Cerebellar nuclear complex (tissue), 1 donor: ENCODE measurements at places on chromosomes 1 and 21.

DNA sequence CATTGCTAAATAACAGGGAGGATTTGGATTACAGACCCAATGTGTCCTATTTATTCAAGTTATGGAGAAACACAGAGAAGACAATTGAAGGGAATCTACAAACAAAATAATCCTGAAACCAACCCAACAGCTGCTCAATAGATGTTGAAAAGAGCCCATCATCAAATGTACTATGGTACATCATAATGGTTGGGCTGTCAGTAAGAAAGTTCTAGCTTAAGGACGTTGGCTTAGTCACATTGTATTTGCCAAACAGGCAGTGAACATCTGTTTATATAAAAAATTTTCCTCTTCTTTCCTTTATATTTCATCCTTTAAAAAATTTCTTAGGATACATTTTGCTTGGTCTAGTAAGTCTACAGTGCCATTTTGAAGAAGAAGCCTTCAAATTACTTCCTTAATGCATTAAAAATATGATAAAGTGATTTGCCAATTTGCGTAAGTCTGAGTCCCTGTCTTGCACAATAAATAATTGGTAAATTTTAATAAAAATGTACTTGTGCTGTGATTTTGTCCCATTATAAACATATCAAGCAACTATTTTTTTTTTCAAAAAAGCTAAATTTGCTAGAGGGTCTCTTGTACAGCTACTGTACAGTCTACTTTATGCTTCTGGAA is 14.4 kb downstream of the MAP3K7CL start:
- DNase-seq: no peak

- no peak for DNase-seq
These were observed 50.4 kb downstream of the GATAD2B start for GRCh38 chr1:153872331-153872730.

GRCh38 chr1:61171974-61172373 is 89.6 kb downstream of the NFIA start:
- DNase-seq: no peak

GRCh38 chr1:64515427-64515826 is 45.5 kb downstream of the CACHD1 start:
- DNase-seq: no peak

GRCh38 chr1:231208980-231209379 is 32.0 kb upstream of the GNPAT start:
- DNase-seq: no peak
